Mesendoderm (in vitro differentiated cells): ENCODE measurements at places on chromosomes 6 and 20.
A peak's percentile ranks its signal among the peaks of the same experiment; 100 is the strongest.

GRCh38 chr20:8326899-8327298, 194.8 kb downstream of the PLCB1 start:
- no peak for DNase-seq
- H3K4me1 ChIP-seq = peaks cover 2% of the 10 kb centered on the region
- H3K27me3 ChIP-seq = no peaks in the 10 kb centered on the region
- H3K36me3 ChIP-seq = no peaks in the 10 kb centered on the region

GRCh38 chr6:147459780-147460179, 48.7 kb upstream of the SAMD5 start:
- no peak overlapping the region for H3K27ac ChIP-seq
- H3K36me3 ChIP-seq = no peaks in the 10 kb centered on the region
- H3K27me3 ChIP-seq = no peaks in the 10 kb centered on the region
- DNase-seq = no peak
- H3K4me3 ChIP-seq = no peak overlapping the region

DNA sequence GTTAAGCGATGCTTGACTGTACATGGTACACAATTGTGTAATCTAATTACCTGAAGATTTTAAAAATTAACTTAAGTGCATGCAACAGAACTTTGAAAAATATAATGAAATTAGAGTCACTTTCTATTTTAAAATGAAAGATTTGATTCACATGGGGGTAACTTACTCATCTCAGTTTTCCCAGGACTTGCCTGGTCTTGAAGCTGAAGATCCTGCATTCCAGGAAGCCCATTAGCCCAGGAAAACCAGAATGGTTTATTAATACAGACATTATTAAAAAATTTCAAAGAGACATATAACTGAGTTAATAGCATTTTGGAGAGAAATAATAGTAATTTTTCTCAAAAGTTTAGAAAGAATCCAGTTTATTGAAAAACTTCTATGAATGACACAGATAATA, 190.6 kb downstream of the SIM1 start:
- DNase-seq = no peak
- no peaks in the 10 kb centered on the region for H3K36me3 ChIP-seq
- H3K27ac ChIP-seq = no peak overlapping the region
- no peaks in the 10 kb centered on the region for H3K27me3 ChIP-seq

DNA sequence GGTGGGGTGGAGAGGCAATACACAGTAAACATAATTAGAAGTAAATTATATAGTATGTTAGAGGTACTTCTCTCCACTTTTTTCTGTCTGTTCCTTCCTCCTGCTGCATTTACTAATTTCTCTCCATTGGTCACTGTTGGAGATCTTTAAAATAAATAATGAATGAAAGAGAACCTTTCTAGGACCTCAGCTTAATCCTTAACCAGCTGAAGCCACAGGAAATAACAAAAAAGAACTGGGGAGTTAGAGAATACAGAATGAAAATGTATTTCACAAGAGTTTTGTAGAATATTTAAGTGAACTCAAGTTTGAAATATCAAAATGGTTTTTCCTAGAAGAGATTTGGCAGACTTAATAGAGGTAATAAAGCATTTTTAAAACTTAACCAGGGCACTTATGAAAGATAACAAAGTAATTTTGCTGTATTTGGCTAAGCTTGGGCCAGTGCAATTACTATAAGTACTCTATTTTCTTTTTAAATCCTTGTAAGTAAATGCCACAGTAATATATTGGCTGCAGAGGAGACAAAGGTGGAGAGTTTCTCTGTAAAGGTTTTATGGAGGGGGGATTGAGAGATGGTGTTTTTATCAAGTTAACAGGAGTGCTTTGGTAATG, 405.0 kb downstream of the CDKAL1 start:
- DNase-seq = no peak
- no peaks in the 10 kb centered on the region for H3K36me3 ChIP-seq

- H3K27me3 ChIP-seq = no peaks in the 10 kb centered on the region
- no peaks in the 10 kb centered on the region for H3K4me1 ChIP-seq
- H3K27ac ChIP-seq = no peak overlapping the region
- H3K4me3 ChIP-seq = no peak overlapping the region
These were observed 26.1 kb upstream of the SH3BGRL2 start for GRCh38 chr6:79605061-79605460.

GRCh38 chr6:151610326-151610725, 116.5 kb downstream of the CCDC170 start:
- H3K4me1 ChIP-seq = peaks cover 2% of the 10 kb centered on the region
- peaks cover 2% of the 10 kb centered on the region for H3K27me3 ChIP-seq
- DNase-seq = no peak

DNA sequence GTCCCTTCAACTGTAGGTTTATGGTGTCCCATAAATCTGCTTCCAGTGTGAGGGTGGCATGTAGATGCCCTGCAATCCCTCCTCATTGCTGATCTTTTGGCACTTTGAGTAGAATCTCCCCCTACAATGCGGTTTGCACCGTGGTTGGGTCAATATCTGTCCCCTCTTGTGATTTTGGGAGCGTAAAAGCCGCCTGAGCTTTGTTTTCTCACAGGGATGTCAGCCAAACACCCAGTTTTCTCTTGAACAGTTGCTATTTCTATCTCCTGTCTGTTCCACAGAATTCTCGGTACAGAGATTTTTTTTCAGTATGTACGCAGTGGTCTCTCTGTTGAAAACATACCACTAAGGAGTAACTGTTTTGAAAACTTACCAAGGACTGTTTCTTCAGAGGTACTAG, 21.8 kb downstream of the CDS2 start:
- no peaks in the 10 kb centered on the region for H3K27me3 ChIP-seq
- H3K36me3 ChIP-seq = no peaks in the 10 kb centered on the region
- no peak overlapping the region for H3K27ac ChIP-seq
- no peak overlapping the region for H3K4me3 ChIP-seq
- DNase-seq = no peak

GRCh38 chr6:48560408-48560807, 449.4 kb upstream of the PTCHD4 start:
- H3K36me3 ChIP-seq = no peaks in the 10 kb centered on the region
- peak; percentile 38 for DNase-seq
- no peak overlapping the region for H3K27ac ChIP-seq
- H3K4me3 ChIP-seq = no peak overlapping the region

GRCh38 chr6:9455864-9456658, 958.8 kb downstream of the TFAP2A start:
- no peak overlapping the region for H3K4me3 ChIP-seq
- DNase-seq = peak; percentile 44
- H3K36me3 ChIP-seq = no peaks in the 10 kb centered on the region
- H3K27ac ChIP-seq = no peak overlapping the region
- peaks cover 8% of the 10 kb centered on the region for H3K4me1 ChIP-seq

DNA sequence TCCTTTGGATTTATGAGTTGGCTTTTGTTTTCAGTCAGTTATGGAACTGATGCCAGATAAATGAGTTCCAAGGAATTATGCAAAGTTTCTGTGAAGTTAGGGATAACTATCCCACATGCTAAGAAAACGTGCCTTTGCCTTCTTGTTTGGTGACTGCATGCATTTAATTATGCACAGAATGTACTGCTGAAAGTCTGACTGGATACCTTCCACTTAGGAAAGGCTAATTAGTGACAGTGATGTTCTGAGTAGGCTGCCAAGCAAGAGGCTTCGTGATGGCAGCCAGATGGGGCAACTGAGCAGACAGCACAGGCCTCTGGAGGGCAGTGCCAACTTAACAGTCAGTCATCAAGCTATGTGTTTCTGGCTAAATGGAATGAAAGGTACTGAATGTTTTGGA, 289.9 kb downstream of the CD109 start:
- H3K27me3 ChIP-seq = no peaks in the 10 kb centered on the region
- no peaks in the 10 kb centered on the region for H3K4me1 ChIP-seq
- no peak overlapping the region for H3K4me3 ChIP-seq

- DNase-seq = no peak
- no peak overlapping the region for H3K27ac ChIP-seq
- H3K4me3 ChIP-seq = no peak overlapping the region
- H3K36me3 ChIP-seq = no peaks in the 10 kb centered on the region
These were observed 29.1 kb upstream of the SCRT2 start for GRCh38 chr20:704726-705125.

GRCh38 chr6:99146711-99147110, 199.0 kb upstream of the FBXL4 start:
- no peaks in the 10 kb centered on the region for H3K27me3 ChIP-seq
- DNase-seq = no peak
- H3K4me1 ChIP-seq = no peaks in the 10 kb centered on the region
- H3K4me3 ChIP-seq = no peak overlapping the region

DNA sequence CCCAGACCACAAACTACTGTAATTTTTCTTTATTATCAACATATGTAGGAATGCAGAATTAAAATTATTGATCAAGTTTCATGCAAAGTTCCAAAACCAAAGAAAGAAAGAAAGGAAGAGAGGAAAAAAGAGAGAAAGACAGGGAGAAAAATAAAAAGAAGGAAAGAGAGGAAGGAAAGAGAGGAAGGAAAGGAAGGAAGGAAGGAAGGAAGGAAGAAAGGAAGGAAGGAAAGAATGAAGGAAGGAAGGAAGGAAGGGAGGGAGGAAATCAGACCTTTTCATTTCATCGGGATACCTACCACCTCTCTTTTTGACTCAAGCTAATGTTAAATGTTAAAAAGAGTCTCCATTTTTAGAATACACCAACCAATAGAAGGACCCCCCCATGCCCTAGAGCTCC, 31.9 kb downstream of the DCDC2 start:
- H3K4me1 ChIP-seq = no peaks in the 10 kb centered on the region
- no peak overlapping the region for H3K4me3 ChIP-seq
- no peak overlapping the region for H3K27ac ChIP-seq

DNA sequence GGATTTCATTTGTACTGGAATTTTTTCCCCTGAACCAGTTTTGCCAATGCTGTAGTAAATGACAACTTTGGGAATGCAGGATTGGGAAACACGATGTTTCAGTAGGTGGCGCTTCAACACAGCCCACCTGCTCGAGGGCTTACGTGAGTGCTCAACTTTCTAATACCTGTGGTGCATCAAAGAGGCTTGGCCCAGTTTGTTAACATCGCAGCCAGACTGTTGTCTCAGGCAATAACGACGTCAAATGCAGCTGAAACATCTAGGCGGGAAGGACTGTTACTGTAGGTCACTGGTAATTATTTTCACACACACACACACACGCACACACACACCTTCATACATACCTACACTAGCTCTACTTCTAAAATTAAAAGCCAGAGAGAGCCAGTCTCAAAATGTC, 815.5 kb upstream of the SLC35B3 start:
- H3K36me3 ChIP-seq = no peaks in the 10 kb centered on the region
- no peaks in the 10 kb centered on the region for H3K27me3 ChIP-seq
- H3K4me3 ChIP-seq = no peak overlapping the region
- peak; percentile 79 for DNase-seq

DNA sequence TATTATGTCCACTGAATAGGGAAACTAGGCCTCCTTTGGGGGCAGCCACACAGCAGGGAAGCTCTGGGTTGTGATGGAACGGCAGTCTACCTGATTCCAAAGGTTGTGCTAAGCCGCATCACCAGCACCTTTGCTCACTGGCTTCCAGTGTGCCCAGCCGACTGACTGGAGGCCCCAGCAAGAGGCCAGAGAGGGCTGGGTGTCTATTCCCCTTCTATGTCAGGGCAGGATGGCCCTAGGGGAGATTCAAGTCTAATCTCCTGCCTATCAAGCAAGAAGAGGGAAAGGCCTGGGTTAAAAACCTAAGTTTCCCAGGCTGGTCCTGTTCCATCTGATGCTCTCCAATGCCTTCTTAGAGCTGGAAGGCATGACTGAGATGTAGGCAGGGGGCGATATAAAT, 53.6 kb downstream of the JPH2 start:
- DNase-seq = no peak
- H3K27me3 ChIP-seq = no peaks in the 10 kb centered on the region
- no peak overlapping the region for H3K4me3 ChIP-seq
- H3K27ac ChIP-seq = no peak overlapping the region
- no peaks in the 10 kb centered on the region for H3K36me3 ChIP-seq

GRCh38 chr6:27608916-27609883, 136.3 kb upstream of the ZNF184 start:
- H3K27ac ChIP-seq = no peak overlapping the region
- no peaks in the 10 kb centered on the region for H3K27me3 ChIP-seq
- no peaks in the 10 kb centered on the region for H3K4me1 ChIP-seq
- no peak overlapping the region for H3K4me3 ChIP-seq
- peak; percentile 92 for DNase-seq

- H3K36me3 ChIP-seq = no peaks in the 10 kb centered on the region
- H3K27ac ChIP-seq = no peak overlapping the region
- H3K27me3 ChIP-seq = no peaks in the 10 kb centered on the region
- H3K4me3 ChIP-seq = no peak overlapping the region
- no peaks in the 10 kb centered on the region for H3K4me1 ChIP-seq
- DNase-seq = no peak
These were observed 87.1 kb downstream of the COL19A1 start for GRCh38 chr6:69953491-69953890.

DNA sequence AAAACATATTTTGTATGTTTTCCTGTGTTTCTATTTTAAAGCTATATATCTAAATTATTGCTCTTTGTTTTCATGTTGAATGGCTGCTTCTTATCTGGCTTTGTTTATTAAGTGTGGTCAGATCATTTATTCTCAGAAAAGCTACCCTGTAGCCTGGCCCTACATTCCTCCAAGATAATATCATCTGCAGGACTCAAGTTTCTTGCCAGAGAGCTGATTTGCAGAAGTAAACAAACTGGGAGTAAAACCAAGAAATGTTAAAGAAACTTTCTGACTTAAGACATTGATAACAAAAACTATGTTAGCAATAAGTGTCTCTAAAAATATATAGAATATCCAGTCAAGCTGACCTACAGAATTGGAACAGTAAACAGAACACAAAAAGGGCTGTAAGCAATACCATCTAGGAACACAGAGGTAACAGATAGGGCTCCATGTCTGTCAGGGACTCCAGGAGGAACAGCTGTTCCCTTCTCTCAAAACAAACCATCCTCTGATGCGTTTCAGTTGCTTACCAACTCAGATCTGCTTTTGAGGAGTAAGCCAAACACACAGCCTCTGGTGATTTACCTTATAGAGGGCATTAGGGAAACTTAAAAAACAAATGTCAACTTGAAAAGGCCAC, 17.5 kb upstream of the CEP85L start:
- H3K4me1 ChIP-seq = no peaks in the 10 kb centered on the region
- H3K27me3 ChIP-seq = no peaks in the 10 kb centered on the region
- no peak overlapping the region for H3K4me3 ChIP-seq
- no peak overlapping the region for H3K27ac ChIP-seq
- no peaks in the 10 kb centered on the region for H3K36me3 ChIP-seq

DNA sequence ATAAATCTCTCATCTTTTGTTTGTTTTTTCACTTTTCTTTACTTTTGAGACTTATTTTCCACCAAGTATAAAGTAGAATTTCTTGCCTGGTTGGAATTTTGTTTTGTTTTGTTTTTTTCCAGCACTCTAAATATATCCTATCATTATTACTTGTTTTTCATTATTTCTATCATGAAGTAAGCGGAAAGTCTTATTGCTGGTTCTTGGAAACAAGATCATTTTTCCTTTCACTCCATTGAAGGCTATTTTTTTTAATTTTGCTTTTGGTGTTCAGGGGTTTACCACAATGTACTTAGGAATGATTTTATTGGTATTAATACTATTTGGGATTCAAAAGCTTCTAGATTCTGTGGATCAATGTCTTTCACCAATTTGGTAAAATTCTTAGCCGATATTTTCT, 190.1 kb downstream of the LAMA2 start:
- no peak for DNase-seq
- no peak overlapping the region for H3K4me3 ChIP-seq
- no peak overlapping the region for H3K27ac ChIP-seq
- H3K27me3 ChIP-seq = no peaks in the 10 kb centered on the region
